T-helper 1 cell (primary cell): ENCODE measurements at places on chromosomes 5 and 9.

DNA sequence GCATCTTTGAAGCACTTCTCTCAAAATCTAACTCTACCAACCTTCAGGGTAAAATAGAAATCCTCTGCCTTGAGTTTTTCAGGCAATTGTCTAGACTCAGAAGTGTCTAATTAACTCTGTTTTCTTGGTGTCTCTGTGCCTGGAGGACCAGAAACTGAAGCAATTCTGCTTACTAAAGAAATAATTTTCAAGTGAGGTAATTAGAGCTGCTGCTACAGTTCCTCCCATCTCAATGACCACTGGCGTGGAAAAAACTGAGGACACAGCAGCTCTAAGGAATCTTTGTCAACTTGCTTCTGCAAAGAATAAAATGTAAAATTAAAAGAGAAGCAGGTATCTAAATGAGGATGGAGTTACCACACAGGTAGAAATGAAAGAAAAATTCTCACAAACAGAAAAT, 785.0 kb downstream of the PRELID2 start:
- no peak for DNase-seq

DNA sequence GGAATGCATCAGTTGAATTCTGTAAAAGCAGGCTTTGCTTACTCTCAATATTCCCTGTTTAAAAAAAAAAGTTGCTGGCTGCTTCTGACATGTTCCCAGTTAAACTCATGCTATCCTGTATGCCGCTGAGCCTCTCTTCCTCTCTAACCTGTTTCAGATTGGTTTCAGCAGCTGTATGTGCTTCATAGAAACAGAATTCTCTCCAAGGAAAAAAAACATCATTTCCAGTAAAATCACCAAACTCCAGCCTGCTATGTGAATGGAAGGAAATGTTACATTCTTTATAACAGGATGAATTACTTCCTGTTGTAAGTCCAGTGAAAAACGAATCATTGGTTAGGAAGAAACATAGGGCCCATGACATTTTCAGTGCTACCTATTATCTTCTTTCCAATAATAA, 25.7 kb upstream of the KCNV2 start:
- no peak for DNase-seq

GRCh38 chr5:3226196-3226920, 369.3 kb upstream of the IRX1 start:
- DNase-seq: no peak

DNA sequence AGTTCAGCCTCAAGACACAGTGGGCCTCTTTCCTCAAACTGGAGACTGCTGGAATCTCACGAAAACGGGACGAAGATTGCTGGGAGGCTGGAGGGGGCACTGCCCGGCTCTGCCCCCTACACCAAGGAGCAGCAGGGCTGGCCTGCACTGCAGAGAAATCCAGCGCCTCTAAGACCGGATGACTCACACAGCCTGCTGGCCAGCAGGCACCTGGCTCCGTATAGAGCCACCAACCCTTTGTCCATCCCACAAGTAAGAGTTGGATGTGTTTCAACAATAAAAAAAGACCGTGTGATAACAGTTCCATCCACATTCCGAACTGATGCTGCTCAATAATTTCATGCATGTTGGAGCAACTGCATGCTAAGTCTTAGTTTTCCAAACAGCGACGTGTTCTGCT, 11.5 kb downstream of the CCDC127 start:
- no peak for DNase-seq

DNA sequence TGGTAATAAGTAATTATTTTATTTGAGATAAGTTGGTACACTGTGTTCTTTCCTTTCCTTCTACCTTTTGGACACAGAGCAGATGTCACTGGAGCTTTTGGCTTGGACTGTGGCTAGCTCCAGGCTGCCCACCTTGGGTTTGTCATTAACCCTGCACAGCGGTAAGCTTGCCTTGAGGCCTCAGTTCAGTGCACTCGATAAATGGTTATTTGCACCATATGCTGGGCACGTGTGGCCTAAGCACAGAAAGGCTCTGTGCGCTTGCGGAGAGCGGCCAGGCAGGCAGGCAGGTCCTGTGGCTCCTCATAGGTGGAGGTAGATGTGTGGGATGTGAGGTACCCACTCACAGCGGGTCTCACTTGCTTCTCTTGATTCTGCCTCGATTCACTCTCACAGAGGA, 30.0 kb upstream of the TENT4A start:
- no peak for DNase-seq

DNA sequence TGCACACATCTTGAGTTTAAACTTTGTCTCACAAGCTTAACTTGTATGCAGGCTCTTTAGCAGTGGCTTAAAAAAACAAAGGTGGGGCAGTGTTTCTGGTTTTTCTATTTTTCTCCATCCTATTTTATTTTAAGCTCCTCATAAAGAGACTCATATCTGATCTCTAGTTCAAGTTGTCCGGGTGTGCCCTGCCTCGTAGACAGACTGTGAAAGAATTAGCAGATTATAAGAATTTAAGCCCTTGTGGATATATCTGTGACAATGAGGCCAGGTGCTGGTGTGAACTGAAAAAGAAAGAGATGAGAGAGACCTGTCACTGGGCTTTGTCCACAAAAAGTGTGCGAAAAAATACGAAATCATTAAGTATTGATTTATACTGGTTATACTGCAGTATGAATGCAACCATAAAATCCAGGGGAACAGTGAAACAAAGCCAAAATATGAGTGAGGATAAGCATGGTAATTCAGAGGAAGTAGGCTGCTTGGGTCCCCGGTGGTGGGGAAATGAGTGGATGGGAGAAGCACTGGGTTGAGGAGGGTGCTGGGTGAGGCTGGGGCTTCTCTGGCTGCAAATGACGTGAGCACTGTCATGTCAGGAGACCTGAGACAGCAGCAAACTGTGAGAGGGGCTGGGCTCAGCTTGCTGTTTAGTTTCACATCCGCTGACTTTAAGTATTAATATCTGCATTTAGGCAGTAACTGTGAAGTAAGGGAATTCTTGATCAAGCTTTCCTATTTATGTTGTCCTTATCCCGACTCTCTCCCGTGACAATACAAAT, 179.7 kb upstream of the ANKRD55 start:
- no peak for DNase-seq

GRCh38 chr5:1466631-1467265, 21.5 kb upstream of the SLC6A3 start:
- no peak for DNase-seq

- no peak for DNase-seq
Measured at GRCh38 chr5:157323107-157323706, 57.3 kb downstream of the CYFIP2 start.

- DNase-seq: no peak
Measured at GRCh38 chr5:50702615-50703366, 36.4 kb downstream of the PARP8 start.

GRCh38 chr9:100472788-100473275, at the start of gene TMEFF1:
Gene TMEFF1, plus strand, starts transcription at chr9:100473149. Its CDS starts 396 bp downstream, at chr9:100473545.
- DNase-seq: no peak

GRCh38 chr5:125506124-125506523, 759.7 kb upstream of the ZNF608 start:
- DNase-seq: no peak

GRCh38 chr9:33447799-33448553, 583 bp upstream of the AQP3 start:
- DNase-seq: no peak

GRCh38 chr9:33105504-33105903, 29.0 kb upstream of the SMU1 start:
- no peak for DNase-seq

- DNase-seq: no peak
Measured at GRCh38 chr9:128882677-128883603, 1.0 kb downstream of the LRRC8A start.

DNA sequence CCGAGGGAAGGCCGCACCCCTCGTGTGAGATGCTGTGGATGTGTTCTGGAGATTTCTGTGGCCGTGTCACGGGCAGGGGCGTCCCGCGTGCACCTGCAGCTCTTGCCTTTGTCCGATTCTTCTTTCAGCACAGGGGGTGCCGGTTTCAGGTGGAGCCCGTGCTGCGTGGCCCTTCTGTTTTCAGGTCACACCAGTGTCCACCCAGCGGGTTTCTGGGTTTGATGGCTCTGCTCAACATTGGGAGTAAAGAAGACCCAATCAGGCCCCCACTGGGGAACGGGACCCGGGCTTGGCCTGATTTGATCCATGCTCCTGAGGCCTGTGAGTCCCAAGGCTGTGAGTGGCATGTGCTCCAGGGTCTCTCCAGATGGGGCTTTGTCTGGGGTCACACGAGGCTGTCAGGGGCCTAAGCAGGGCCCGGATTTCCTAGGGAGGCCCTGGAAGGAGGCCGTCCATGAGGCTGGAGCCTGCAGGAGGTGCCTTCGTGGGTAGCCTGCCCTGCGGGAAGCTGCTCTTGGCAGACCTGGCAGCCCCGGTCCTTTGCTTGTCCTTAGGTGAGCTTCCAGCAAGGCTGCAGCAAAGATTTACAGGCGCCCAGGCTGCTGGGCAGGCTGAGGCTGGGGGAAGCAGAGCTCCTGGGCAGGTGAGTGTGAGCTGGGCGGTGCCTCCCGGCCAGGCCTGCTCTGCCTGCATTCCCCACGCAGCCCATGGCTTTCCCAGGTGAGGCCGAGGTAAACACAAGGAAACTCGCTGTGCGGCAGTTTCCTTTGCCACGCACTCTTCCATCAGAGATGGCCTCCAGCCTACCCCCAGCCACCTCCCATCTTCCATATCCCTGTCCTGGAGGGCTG, 12.8 kb downstream of the MRPL36 start:
- DNase-seq: no peak

- DNase-seq: peak; percentile 43
Measured at GRCh38 chr5:149831492-149831891, 101.4 kb downstream of the PPARGC1B start.

DNA sequence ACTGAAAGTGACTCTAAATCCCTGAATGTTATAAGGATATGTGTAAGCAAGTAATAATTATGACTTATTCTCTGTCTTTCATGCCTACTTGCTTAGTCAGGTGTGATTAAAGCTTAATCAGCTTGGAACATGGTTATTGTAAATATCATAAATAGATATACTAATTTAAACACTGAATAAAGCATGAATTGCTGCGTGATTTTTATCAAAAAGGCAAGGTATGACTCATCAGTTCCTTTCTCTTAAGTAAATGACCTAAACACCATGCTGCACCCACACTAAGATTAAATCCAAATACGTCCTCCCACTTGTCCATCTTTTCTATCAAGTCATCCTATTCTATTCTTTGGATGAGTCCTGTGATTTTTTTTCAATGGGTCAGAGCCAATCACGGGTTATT, 124.6 kb upstream of the MTAP start:
- DNase-seq: no peak

- no peak for DNase-seq
Measured at GRCh38 chr5:180059326-180059725, 12.2 kb downstream of the RNF130 start.

GRCh38 chr9:98992107-98992884, 48.6 kb downstream of the COL15A1 start:
- no peak for DNase-seq

GRCh38 chr5:6188976-6189375, 189.4 kb downstream of the MED10 start:
- no peak for DNase-seq

DNA sequence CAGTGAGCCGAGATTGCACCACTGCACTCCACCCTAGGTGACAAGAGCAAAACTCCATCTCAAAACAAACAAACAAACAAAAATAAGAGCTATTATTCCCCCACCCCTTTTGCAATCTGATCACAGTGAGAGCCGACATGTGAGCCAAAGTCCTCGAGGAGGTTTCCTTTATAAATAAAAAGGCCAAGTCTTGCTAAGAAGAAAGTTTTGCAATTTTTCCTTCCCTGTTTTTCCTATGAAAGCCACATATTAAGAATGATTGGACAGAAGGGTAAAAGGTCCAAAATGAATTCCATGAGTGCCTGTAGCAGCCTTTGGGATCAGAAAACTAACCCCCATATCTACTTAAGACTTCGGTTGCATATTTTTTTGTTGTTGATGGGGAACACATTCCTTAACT, 179.7 kb downstream of the TSSK1B start:
- DNase-seq: no peak

DNA sequence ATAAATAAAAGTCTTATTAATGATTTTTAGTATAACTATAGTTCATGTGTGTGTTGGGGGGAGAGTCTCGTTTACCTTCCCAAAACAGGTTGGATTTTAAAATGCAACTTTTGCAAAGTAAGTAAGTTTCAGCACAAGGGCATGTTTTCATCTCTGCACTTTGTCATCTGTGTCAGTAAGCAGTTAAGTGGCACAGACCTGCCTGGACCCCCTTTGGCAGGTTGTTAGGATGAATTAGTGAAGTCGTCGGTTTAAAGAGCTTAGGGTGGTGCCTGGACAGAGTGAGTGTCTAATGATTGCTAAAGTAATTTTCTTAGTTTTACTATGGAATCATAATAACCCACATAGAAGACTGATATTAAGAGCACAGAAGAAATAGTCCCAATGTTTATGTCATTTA, 74.9 kb downstream of the TRIO start:
- DNase-seq: no peak

DNA sequence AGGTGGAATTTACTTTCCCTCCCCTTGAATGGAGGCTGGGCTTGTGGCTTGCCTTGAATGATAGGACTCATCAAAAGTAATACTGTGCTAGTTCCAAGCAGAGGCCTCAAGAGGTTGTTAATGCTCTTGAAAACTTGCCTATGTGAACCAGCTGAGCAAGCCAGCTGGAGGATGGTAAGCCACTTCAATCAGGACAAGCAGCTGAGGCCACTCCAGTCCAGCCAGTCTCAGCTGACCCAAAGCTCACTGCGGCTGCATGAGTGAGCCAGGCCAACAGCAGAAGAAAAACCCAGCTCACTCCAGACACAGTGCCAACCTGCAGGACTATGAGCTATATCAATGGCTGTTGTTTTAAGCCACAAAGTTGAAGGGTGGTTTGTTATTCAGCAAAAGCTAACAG, 182.8 kb downstream of the MCTP1 start:
- no peak for DNase-seq

DNA sequence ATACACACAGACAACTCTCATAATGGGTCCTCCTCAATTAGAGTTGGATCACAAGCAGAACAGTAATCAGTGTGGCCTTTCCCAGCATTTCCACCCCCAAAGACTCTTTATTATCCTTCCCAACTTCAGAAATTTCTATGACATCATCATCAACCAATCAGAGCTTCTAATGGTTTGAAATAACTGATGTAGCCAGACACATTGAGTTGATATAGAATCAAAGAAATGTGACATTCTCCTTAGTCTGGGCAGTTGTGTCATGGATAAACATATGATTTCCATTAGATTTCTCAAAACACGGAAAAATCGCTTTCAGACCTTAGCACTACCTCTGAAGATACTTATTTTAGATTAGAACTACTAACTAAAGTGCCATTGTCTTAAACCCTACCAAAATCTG, 75.7 kb upstream of the NFIB start:
- no peak for DNase-seq

DNA sequence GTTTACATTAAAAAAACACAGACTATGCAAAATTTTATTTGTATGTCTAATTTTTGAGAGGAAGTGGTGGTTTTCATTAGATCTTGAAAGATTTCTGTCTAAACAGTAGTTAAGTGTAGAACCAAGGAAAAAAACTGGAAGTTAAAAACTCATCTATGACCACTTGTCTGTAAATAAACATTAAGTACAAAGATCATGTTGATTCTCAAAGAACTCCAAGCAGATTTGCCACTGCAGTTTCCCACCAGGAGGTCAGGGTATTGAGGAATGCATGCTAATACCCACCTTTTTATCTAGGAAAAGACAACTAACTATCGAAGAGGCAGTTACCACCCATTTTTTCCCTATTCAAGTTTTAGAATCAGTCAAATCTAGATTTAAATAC, 1.9 kb downstream of the STOM start:
- no peak for DNase-seq
